ENCODE measurements at places on chromosomes 11 and 22.

DNA sequence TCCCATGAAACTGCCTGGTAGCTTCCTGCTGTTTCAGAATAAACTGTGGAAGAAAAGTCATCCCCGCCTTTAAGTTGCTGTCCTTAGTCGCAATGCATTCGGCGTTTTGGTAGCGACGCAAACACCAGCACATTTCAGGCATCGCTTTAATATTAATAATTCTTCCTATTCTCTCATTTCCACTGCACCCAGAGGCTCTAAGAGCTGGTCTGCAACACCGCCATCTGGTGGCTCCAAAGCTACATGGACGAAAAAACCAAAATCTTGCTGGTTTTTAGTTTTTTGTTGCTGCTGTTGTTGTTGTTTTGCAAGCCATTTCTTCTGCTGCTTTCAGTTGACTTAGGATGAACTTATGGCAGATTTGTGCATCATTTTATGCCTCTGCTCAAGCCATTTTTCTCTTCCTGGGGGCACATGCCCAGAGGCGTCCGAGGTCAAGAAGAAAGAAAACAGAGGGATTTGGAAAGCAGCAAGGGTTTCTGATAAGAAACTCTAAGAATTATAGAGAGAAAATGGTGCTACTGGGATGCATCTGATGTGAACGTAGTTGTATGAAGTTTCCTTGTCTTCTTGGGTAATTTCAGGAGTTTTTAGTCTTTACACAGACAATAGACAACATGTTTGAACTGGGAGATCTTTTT is 345.4 kb upstream of the KIRREL3 start:
- DNase-seq = no peak

DNA sequence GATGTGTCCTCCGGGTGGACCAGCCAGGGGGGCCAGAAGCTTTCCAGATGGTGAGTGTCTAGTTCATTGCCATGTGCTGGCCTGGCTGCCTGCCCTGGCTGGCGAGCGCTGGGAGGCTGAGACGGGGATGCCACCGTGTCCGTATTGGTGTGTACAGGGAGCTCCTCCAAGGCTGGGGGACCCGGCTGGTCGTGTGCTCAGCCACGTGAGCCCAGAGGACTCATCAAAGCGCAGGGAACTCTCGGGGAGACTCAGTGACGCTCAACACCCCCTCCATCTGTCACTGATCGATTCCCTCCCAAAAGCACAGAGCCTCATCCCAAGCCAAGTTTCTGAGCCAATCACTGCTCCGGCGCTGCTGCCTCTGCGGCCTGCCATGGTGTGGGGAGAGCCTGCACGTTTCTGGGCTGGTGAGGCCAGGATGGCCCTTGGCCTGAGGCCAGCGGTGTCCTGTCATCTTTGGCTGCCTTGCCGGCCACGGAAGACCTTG is 423.7 kb downstream of the SHANK2 start:
- DNase-seq = no peak

DNA sequence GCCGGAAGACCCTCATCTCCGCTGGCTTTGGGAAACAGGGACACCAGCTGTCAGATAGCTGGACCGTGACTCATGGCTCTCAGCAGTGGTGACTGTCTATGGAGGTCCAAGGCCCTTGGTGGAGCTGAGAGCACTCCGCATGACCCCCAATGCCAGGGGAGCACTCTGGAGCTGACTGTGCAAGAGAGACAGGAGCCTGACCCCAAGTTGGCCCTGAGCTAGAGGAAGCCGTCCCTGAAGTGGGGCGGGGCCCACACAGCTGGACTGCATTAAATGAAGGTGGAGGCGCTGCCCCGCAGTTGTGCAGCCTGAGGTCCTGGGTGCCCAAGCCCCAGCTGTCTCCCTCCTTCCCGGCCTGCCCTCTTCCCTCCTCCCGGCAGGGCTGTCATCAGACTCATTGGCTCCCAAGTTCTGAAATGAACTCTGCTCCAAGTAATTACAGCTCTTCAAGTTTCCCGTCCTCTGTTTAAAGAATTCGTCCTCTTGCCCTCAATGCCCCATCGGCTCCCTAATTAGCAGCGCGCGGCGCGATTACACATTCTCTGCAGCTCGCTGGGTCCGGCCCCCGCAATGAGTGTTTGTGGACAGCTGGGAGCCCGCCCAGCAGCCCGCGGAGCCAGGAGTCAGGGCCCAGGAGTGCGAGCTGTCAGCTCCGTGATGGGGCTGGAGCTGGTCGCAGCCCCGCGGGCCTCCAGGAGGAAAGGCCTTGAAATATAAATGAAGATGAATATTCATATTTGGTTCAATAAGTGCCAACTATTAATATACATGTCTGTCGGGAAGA is 93.2 kb upstream of the LMO1 start:
- no peak for DNase-seq

DNA sequence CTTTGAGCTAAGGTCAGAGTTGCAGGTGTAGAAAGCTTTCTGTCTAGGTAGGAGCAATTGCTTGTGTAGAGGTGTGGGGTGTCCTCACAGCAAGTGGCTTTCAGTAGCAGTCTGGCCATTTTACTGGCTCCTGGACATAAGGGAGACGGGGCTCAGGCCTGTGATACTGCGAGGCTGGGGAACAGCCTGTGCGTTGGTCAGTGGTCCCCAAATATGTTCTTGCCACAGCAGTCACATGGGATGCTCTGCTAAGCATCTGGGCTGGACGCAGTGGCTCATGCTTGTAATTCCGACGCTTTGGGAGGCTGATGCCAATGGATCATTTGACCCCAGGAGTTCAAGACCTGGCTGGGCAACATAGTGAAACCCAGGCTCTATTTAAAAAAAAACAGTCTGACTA is 1.9 kb downstream of the MCM5 start:
- DNase-seq = no peak

- no peak for DNase-seq
Observed at GRCh38 chr11:57432149-57432561, 5.2 kb upstream of the SLC43A3 start.

DNA sequence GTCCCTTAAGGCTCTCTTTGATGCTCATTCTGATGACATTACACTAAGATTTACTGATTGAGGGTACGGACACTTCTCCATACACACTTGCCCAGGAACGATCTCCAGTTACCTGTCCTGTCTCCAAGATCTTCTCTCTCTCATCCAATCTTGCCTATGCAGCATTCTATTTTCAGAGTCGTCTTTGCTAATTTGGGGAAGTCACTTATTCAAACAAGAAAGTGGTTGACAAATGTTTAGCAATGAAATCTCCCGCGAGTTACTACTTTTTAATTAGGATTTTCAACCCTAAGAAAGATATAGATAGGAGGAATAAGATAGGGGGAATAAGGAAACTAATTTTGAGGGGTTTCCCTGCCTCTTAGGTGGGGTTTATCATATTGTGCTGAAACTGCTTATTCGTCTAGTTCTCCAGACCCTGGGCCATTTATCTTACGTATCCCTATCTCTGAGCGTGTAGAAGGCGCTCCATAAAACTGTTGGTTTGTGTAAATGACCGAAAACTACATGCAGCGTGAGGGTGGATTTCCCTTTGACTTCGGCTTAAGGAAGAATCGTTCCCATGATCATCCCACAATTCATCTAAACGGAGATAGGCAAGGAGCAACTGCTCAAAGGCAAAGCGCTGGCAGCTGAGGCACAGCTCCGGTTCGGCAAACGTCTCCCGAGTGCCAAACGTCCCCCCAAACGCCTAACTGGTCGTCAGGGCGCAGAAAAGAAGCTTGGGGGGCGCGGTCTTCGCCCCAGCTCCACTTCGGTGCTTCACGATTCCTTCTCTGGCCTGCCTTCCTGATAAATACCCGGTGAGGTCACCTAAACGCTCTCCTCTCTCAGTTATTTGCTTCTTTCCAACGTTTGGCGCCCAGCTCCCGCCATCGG is 804 bp downstream of the APIP start:
- no peak for DNase-seq

- DNase-seq = no peak
Observed at GRCh38 chr11:118620529-118621070, 13.2 kb downstream of the PHLDB1 start.

DNA sequence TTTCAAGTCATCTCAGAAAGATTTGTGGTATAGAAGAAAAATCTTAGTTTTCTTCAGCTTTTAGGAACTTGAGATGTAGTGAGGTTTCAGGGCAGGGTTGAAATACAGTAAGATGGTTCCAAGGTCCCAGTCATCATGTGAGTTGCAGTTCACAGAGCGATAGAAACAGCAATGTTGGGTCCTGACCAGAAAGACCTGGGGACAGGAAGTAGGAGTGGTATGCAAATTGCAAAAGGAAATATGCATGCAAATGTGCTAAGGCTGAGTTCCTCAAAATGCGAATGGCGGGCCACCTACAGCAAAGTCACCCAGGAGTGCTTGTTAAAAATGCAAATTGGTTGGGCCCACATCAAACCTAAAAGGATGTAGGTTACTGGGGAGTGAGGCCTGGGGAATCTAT is 1032.7 kb upstream of the TENM4 start:
- no peak for DNase-seq

- no peak for DNase-seq
Observed at GRCh38 chr11:64656862-64657261, 65.8 kb downstream of the SLC22A12 start.

GRCh38 chr11:2530131-2530854 is 85.5 kb downstream of the KCNQ1 start:
- DNase-seq = no peak

DNA sequence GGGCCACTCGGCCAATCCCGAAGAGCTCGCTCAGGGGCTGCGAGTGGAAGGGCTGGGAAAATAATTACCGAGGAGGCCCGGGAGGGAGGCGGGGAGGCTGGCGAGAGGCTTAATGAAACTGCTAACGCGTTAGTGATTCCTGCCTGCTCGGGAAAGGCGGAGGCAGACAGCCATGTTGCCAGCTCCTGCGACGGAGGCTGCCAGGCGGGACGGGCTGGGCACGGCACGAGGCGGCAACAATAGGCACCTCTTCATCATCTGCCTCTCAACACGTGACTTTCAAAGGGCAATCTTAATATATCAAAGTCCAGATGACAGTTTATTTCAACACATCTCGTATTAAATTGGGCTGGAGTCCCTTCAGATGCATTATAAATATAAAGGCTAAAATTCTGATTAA is 68.0 kb upstream of the TCF20 start:
- no peak for DNase-seq

GRCh38 chr22:41745968-41746367 is 46.7 kb downstream of the MEI1 start:
- DNase-seq = no peak

- no peak for DNase-seq
Observed at GRCh38 chr11:15688351-15688792, 573.6 kb downstream of the INSC start.

- no peak for DNase-seq
Observed at GRCh38 chr11:3119141-3119821, 45.8 kb downstream of the OSBPL5 start.

GRCh38 chr22:39723463-39723862 is 152.9 kb downstream of the CACNA1I start:
- no peak for DNase-seq

DNA sequence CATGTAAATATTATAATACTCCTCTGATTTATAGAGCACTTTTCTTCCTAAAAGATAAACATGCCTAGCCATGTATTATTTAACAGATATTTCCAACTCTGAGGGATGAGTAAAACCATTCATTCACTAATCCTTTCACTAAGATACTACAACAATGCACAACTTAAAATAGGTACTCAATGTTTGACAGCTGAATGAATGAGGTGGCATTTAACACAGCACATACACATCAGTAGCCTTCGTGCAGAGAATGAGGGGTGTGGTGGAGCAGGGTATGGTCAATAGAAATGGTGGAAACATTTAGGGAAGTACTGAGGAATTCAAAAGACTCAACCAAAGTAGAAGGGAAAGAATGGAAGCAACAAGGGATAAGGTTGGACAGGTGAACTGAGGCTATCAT is 46.7 kb upstream of the MTNR1B start:
- DNase-seq = no peak

DNA sequence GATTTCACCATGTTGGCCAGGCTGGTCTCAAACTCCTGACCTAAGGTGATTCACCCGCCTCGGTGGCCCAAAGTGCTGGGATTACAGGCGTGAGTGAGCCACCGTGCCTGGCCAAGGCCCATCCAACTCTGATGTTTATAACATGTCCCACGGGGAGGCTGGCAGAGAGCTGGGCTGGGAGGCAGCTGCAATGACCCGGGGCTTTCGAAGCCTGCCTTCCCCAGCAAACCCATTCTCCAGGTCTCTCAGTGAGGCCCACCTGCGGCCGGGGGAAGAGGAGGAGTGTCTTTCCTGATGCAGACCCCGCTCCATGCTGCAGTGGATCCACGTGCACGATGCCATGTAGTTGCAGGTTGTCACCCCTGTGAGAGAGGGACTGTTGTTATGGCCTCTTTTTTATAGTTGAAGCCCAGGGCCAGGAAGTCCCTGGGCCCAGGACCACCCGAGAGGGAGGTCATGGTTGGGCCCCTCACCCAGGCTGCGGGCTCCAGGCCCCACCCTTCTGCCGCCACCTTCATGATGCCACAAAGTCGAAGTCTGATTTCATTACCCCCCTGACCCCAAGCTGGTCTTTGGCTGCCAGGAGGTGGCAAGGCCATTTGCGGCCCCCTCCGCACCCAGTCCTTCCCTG is 38.3 kb downstream of the KCNJ4 start:
- no peak for DNase-seq

- peak; percentile 8 for DNase-seq
Observed at GRCh38 chr22:35697142-35697541, 20.5 kb upstream of the APOL5 start.

DNA sequence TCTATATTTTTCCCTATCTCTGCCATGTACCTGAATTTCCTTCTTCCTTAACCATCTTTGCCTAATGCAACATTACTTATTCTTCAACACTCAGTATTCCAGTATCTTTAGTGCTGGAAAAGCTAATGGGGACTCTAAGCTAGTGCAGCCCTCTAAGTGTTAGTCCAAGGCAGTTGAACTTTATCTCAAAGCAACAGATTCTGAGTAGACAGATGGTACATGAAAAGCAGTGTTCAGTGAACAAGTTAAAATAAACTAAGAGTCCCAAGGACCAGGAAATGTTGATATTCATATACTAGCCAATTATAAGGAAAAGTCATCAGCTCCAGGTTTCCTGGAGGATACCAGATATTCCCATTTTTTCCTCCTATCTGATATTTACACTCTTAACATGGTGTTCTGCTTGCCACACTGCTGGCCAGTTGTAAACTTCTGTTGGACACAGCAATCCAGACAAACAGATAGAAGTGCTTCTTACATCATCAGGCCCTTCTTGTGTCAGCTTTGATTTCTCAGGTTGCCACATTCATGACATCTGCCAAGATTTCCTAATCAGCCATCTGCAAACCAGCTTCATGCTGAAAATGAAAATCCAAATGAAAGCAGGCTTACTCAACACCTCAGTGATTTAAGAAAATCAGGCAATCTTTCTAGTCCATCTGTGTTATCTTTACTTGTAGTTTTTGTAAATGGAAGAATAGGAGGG is 255.9 kb upstream of the POU2AF2 start:
- no peak for DNase-seq

- peak; percentile 94 for DNase-seq
Observed at GRCh38 chr11:32583459-32584271, at the start of gene EIF3M. Gene EIF3M, plus strand, starts transcription at chr11:32583831. Its CDS starts 57 bp downstream, at chr11:32583888.

GRCh38 chr11:44407211-44407996 is 97.5 kb upstream of the ALX4 start:
- no peak for DNase-seq

GRCh38 chr22:41487037-41487935 is 18.4 kb downstream of the ACO2 start:
- no peak for DNase-seq

GRCh38 chr22:19062943-19063308 is 59.3 kb downstream of the DGCR2 start:
- no peak for DNase-seq

GRCh38 chr11:115613004-115613403 is 108.8 kb upstream of the CADM1 start:
- no peak for DNase-seq

- DNase-seq = no peak
Observed at GRCh38 chr22:28137036-28137435, 218.0 kb upstream of the PITPNB start.

- DNase-seq = no peak
Observed at GRCh38 chr11:37804666-37805065, 1206.6 kb upstream of the RAG2 start.
